GM23338 (cell line): ENCODE measurements at places on chromosomes 12 and 14. TPM values are rescaled to one million over a fixed set of nuclear protein-coding genes. Genes with fewer than 3 reads are reported as not detected.

Gene DCAF4
- total RNA-seq: 30.3 and 39.3 TPM in 2 replicates

DNA sequence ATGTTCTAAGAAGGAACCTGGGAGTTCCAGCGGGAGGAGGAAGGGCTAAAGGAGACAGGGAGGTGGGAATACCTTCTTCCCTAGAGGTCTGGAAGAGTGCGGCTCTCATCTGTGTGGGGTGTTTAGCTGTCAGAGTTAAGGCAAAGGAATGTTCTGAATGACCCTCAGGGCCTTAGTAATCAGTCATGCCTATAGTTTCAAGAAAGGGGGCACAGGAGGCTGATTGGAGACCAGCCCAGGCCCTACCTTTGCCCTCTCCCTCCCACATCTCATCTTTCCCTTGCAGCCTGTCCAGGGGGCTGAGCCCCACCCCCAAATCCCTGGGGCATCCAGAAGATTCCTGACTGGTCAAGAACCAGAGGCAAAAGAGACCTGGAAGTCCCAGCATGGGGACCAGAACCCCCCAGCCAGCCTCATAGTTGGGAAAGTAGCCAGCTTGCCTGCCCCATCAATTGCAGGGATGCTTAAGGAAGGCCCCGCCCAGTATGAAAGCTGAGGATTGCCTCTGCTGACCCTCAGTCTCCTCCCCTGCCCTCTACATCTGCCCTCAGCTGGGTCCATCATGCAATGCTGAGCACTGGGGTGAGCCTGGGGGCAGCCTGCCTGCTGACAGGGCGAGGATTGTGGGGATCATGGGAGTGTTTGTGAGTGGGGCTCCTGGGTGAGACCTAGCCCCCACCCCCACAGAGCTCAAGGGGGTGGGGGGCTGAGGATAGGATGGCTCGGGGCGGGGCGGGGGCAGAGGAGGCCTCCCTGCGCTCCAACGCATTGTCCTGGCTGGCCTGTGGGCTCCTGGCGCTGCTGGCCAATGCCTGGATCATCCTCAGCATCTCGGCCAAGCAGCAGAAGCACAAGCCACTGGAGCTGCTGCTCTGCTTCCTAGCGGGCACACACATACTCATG lies 1.8 kb downstream of the GPR162 start:
- DNase-seq: no peak

GRCh38 chr12:131044760-131045381 lies 91.2 kb downstream of the ADGRD1 start:
- no peak for DNase-seq

GRCh38 chr14:89912667-89913211 lies 41.8 kb downstream of the EFCAB11 start:
- peak; percentile 53 for DNase-seq

GRCh38 chr14:25833341-25834126 lies 764.3 kb downstream of the NOVA1 start:
- DNase-seq: peak; percentile 74

DNA sequence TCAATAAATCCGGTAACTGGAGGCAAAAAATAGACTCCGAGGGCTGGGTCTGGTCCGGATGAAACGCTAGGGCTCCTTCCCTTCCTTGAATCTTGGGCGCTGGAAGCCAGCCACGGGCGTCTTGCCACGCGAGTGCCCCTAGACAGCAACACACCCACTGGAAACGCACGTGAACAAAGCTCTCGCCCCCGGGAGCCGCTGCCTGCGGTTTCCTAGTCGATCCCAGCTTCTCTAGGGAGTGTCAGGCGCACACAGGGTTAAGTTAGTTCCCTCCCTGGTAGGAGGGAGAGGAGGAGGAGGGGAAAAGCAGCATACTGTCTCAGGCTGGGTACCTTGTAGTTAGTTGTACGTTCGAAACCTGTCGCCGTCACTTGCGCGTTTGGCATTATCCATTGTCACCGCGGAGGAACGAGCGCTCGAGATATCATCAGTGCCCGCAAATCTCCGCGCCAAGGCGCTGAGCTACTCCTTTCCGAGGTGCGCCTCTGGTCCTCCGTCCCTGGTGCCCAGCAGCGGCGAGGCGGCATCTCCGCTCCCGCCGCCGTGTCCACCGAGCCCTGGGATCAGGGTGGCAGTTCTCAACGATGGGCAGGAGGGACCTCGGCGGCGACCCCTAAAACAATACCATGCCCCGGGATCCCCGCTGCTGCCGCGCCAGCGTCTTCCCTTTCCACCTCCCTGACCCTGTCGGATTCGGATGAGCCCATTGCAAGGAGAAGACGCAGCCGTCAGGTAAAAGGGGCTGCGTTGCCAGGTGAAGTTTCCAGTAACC lies at the start of gene FLRT2:
Gene FLRT2, plus strand, starts transcription at position 342 of the 772 bp plus-strand sequence. CDS start 91,371 bp downstream, outside the sequence.
- DNase-seq: peak; percentile 72
